DMS79 treated with DMSO at 0.1 percent for 48 hours (cell line): ENCODE measurements at places on chromosomes 2 and 18.

- no peak for DNase-seq
Measured at GRCh38 chr2:25845843-25846505, 32.3 kb downstream of the ASXL2 start.

DNA sequence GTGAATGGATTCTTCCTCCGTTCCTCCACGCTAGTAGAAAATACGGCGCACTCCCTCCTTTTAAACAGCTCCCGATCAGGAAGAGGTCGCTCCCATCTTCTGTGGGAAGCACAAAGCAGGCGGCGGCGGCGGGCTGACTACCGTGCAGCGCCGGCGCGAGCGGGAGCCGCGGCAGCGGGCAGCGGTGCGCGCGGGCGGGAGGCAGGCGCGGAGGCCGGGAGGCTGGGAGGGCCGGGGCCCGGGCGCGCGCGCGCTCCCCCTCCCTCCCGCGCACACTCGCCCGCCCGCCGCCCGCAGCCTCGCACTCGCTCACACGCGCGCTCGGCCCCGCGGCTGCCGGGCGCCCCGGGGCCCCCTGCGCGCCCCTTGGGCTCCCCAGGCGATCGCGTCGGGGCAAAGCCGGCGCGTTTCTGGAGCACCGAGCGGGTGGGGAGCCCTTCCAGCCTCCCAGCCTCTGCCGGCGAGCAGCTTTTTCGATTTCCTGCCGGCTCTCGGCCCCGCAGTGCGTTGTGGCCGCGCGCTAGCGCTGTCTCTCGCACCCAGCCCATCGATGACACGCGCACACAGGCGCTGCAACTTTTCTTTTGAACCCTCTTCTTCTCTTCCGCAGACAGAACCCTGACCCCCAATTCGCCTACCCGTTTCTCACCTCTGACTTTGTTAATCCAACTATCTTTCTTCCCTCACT is at the start of gene SLC8A1:
TSS of gene SLC8A1 (minus strand) at position 173 of the 688 bp plus-strand sequence.
- DNase-seq = peak; percentile 44

DNA sequence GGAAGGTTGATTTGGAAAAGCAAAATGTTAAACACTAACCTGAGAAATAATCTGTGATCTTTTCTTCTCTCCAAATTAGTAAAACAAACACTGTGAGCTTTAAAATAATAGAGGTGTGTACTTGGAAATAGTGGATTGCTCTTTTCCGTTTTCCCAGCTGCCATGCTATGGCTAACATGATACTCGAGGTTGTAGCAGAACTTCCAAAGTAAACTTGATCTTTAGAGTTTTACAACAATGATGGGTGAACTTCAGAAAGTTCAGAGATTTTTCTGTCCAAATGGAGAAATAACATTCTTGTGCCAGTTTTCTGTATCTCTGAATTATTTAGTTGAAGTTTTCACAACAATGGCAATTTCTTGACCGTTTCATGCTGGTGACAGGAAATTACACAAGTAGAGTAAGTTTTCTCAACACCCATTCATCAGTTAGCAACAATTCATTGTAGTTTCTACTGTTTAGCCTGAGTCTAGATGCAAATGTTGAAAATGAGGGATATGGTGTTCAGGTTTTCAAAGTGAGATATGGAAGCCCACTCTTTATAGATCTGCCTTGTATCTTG is 135.3 kb upstream of the CTAGE1 start:
- DNase-seq = no peak

- peak; percentile 56 for DNase-seq
Measured at GRCh38 chr2:10452312-10452711, 4.2 kb upstream of the ODC1 start.

DNA sequence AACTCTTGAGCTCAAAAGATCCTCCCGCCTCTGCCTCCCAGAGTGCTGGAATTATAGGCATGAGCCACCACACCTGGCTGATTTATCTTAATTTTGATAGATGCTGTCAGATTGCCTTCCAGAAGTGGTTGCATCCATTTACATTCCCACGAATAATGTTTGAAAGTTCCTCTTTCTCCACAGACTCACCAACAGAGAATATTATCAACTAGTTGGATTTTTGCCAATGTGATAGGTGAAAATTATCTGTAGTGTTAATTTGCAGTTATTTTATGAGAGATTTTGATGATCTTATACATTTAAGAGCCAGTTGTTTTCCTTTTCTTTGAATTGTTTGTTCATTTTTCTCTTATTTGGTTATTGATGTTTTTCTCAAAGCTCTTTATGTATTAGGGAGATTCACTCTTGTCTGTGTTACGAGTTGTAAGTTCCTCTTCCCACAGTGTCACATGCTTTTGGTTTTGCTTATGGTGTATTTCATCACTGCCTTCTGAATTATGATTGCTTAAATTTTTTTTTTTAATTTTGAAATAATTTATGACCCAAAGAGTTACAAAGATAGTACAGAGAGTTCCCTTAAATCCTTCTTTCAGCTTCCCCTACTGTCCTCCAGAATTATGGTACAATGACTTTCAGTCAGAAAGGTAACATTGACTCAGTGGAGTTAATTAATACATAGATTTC is 20.7 kb upstream of the NT5DC4 start:
- DNase-seq = no peak

DNA sequence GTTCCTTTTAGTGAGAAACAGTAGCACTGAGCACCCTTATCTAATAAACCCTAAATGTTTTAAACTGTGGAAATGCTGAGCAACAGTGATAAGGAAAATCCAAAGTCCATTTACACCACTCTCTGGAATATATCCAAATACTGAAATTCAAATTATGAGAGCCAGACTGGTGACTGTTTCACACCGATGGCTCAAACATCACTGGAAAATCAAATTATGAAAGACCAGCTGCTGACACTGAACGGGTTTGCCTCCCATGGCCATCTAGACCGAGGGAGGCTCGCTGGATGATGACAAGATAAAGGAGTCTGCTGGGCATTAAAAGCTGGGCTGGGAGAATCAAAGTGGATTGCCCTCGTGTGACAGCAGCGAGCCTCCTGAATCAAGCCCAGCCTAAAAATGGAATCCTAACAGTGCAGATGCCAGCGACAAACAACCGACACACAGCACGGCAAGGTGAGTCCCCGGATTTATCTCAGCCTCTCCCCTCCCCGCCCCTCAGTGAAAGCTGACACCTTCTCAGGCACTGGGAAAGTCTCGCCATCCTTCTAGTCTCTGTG is 30.3 kb downstream of the SERPINE2 start:
- DNase-seq = no peak

DNA sequence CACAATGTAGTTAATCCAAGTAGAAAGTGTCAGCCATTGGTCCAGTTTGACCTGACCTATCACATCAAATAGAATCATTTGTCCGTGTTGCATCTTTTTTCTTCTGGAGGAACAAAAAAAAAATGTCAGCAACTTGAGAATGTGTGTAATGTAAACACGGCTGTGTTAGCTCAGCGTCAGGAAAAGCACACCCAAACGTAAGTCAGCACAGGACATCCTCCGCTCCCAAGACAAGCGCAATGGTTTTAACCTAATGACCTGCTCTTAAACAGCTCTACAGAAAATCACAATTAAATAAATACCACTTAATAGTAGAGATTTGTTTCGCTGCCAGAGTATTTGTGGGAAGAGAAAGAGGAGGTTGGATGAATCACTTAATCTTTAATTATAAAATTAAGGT is 59.4 kb downstream of the OSR1 start:
- DNase-seq = no peak

- DNase-seq = no peak
Measured at GRCh38 chr2:45315861-45316260, 295.2 kb downstream of the SRBD1 start.

GRCh38 chr18:9608298-9608697 is 6.1 kb downstream of the PPP4R1 start:
- no peak for DNase-seq

DNA sequence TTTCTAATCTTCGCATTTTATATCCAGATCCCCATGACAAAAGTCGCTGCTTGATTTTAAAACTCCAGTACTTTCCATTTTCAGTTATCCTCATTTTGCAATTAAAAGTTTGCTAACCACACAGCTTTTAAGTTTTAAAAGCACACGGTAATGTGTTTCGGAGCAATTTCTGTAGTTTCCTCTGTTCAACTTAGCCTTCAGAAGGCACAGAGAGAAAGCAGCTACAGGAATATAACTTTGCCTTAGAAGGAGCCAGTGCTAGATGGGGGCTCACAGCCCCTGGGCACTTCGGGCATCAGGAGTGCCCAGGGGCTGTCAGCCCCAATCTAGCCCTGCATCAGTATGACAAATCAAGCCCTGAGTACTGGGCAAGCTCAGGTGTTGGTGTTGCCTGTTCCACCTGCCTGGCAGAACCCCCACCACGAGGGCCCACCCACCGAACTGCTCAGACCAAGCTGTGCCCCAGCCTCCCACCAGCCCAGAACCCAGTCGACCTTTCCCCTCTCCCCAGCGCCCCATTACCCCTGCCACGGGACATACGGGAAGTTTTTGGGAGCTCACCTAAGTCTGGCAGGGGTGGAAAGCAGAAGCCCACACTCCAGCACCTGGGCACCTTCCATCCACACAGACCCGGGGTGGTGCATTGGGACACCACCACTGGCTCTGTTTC is 47.3 kb downstream of the TRABD2A start:
- DNase-seq = no peak

DNA sequence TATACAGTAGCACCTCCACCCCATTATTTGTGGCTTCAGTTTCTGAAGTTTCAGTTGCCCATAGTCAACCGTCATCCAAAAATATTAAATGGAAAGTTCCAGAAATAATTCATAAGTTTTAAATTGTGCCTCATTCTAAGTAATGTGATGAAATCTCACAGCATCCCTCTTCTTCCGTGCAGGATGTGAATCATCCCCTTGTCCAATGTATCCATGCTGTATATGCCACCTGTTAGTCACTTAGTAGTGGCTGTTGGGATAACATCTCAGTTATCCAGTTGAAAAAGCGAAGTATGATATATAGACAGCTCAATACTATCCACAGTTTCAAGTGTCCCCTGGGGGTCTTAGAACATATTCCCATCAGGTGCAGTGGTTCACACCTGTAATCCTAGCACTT is 119.1 kb upstream of the OTX1 start:
- DNase-seq = no peak

DNA sequence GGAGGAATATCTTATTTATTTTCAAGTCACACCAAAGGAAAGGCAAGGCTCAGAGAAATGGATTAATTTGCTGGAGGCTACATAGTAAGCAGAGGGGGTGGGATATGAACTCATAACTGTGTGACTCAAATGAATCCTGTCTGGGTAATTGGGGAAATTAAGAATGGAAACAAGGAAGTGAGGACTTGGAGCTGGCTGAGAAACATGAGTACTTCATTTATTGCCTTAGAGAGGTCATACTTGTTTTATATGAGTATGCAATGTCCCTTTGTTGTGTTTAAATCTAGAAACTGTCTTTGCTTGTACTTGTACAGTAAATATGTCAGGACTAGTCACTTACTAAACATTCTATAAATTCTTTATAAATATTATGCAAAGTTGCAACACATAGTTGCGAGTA is 2166.7 kb upstream of the PIK3C3 start:
- DNase-seq = no peak

DNA sequence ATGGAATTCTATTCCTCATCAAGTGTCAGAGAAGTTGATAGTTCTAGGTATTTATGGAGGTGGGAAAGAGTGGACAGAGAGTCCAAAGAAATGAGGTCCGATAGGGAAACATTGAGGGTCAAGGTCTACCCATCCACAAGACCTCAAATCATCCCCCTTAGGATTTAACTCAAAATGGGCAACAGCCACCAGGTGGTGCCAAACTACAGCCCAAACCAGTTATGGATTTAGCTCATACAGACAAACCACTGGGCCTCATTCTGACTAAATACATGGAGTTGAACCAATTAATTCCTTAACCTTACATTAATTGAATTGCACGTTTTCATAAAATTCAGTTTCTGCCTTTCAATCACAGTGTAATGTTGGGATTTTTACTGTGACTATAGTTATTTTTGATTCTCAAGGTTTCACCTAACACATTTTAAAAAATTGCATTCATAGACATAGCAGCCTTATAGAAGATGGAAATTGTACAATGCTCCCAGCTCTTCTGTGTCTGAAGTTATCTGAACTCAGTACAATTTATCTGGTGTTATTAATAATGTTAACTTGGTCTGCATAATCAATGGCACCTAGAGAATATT is 98.2 kb upstream of the HNMT start:
- DNase-seq = peak; percentile 27

- no peak for DNase-seq
Measured at GRCh38 chr2:46350029-46350689, 53.0 kb downstream of the EPAS1 start.

DNA sequence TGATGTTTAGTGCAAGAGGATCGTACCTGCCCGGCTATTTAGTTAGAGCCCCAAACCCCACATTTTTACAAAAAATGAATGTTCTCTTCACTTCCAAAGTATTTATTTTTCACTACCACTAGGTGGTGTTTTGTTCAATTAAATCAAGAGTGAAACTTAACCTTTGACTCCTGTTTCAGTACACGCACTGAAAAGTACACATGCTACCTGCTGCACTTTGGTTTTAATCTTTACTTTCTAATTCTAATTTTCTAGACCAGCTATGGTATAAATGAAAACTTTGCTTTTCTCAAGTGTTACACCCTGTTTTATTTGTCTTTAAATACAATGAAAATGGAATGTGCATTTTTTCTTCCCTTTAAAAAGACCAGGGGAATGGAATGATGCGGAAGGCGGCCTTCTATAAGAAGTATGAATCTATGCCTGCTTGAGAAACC is 31.4 kb upstream of the CHN1 start:
- DNase-seq = no peak

GRCh38 chr2:117834992-117835391 is 20.5 kb downstream of the DDX18 start:
- DNase-seq = no peak

DNA sequence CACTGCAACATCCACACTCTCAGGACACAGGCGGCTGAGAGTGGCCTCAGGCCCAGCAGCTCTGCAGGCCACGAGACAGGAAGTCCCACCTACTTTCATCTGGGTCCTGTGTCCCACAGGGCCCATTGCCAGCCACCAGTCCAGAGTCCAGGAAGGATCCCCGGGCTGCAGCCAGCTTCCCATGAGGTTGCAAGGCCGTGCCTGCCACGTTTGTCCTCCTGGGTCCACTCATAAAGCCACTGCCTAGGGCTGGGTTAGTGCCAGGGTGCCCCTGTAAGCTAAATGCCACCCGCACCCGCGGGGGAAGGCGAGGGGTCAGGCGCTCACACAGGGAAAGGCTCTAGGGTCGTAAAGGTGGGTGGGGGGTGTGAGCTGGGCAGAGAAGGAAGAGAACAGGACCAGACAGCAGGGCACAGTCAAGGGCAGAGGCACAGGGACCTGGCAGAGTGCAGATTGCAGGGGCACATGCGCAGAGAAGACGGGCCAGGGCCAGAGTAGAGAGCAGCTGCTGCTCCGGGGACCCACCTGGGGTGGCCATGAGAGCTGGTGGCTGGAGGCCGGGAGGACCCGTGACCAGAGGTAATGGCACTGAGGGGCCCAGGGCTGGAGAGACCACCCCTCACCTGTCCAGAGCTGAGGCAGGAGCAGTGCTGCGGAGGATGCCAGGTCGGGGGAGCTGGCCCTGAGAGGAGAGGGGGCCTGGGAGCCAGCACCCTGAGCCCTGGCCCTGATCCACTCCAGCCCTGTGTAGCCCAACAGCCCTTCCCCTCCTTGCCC is 8.0 kb downstream of the AGXT start:
- no peak for DNase-seq

- DNase-seq = peak; percentile 37
Measured at GRCh38 chr2:49260979-49261538, 106.7 kb upstream of the FSHR start.
